ENCODE measurements at places on chromosomes 16 and 17. TPM values are rescaled to one million over a fixed set of nuclear protein-coding genes. Genes with fewer than 3 reads are reported as not detected.
A peak's percentile ranks its signal among the peaks of the same experiment; 100 is the strongest.

The THOC6 gene
- total RNA-seq, result 35.2 TPM

DNA sequence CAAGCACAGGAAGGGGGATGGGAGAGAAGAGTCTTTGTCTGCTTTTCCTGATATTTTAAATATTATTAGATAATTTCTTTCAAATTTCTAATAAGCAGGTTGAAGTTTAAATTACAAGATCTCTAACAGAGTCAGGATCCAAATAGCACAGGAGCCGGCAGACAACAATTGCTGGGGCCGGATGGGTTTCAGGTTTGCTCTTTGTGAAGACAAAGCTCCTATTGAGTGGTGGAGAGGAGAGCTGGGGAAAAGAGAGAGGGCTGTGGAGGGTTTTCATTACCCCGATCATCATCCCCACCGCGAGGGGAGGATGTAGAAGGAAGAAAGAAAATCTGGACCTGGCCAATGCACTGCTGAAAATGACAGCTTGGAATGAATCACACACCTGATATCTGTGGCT, 197.3 kb downstream of the SOX9 start:
- DNase-seq, result no peak

GRCh38 chr17:57478478-57479250, 222.3 kb downstream of the MSI2 start:
- no peak for DNase-seq

The PRAC1 gene
- total RNA-seq, result not detected

GRCh38 chr17:78878871-78879527, 24.0 kb downstream of the CEP295NL start:
- no peak for DNase-seq

- no peak for DNase-seq
Measured at GRCh38 chr17:47273245-47273644, 19.6 kb downstream of the ITGB3 start.

DNA sequence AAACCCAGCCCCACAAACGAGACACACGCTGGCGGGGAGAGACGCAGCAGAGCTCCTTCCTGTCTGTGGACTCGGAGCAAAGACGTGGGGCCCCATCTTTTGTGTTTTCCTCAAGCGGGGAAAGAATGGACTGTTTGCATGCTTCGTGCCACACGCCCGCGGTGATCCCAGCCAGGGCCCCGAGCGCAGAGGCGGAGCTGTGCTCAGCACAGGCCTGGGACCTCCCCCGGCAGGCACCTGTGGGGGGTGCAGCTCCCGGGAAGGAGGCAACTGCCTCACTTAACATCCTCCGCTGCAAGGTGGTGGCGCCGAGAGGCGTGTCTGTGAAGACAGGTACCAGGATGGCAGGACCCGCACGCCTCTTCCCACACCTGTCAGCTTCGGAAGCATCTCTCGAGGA, 19.1 kb downstream of the TRARG1 start:
- no peak for DNase-seq

DNA sequence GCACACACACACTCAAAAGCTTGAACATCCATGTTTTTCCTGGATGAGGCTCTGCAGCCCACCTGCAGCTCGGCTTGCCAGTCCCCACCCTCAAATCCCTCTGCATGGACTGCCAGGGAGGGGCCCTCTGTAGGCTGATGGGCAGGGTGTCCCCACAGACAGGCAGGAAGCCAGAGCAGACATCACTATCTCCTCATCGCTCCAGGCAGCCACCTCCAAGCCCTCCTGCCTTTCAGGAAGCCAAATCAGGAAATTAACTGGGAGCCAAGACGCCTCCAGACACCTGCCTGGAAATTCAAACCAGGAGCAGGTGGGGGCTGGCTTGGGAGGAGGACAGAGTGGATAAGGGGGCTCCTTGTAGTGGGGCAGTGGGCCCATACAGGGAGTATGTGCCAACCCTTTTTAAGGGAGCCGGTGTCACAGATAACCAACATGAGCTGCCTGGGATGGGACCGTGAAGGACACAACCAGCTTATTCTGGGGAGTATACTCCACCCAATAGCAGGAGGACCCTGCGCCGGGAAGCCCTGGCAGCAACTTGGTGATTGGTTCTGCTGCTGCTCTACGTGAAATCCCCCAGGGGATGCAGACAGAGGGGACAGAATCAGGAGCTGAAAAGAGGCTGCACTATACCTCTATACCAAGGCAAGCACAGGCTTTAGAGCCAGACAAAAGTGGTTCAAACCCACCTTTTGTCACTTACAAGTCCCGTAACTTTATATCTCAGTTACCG, 139.1 kb downstream of the CCT6B start:
- no peak for DNase-seq

DNA sequence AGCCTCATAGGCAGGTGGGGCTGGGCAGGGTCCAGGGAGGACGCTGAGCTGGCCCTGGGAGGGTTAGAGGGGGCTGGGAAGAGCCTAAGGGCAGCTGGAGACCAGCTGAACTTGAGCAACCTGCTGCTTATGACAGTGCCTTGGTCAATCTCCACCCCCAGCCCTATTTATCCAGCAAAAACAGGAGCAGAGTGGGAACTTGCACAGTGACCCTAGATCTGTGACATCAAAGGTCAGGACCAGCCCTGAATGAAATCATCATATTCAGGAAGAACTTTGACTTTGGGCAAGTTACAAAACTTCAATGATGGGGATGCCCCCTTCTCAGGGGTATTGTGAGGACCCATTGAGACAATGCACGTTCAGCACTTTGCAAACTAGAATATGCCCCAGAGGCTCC, 9.4 kb downstream of the CD300LF start:
- DNase-seq, result no peak

DNA sequence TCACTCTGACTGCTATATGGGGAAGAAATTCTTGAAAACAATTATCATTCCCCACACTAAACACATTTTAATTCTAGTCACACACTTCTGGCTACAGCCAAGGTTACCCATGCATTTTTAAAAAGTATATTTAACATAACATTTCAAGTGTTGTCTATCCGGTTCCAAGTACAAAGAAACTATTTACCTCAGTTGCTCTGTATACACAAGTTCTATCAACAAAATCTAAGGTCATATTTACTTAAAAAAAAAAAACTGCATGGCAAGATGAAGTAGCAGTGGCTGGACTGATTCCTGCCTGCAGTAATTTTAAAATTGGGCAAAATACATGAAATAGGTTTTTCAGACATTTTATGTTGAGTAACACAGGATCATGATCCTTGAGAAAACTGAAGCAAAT, 155.9 kb upstream of the TOM1L1 start:
- DNase-seq, result no peak

The KIF2B gene
- not detected for total RNA-seq

GRCh38 chr16:12089492-12090150, 113.1 kb downstream of the SNX29 start:
- no peak for DNase-seq

The ADAP2 gene
- total RNA-seq, result 1.3 TPM

- DNase-seq, result no peak
Measured at GRCh38 chr16:56848029-56848936, 16.7 kb upstream of the SLC12A3 start.

The RAMP2 gene
- total RNA-seq, result 0.74 TPM

GRCh38 chr16:23836404-23837311, 875 bp downstream of the PRKCB start:
- no peak for DNase-seq

GRCh38 chr17:63611354-63611753, 10.7 kb downstream of the TACO1 start:
- no peak for DNase-seq

The DOC2A gene
- 1.1 TPM for total RNA-seq

DNA sequence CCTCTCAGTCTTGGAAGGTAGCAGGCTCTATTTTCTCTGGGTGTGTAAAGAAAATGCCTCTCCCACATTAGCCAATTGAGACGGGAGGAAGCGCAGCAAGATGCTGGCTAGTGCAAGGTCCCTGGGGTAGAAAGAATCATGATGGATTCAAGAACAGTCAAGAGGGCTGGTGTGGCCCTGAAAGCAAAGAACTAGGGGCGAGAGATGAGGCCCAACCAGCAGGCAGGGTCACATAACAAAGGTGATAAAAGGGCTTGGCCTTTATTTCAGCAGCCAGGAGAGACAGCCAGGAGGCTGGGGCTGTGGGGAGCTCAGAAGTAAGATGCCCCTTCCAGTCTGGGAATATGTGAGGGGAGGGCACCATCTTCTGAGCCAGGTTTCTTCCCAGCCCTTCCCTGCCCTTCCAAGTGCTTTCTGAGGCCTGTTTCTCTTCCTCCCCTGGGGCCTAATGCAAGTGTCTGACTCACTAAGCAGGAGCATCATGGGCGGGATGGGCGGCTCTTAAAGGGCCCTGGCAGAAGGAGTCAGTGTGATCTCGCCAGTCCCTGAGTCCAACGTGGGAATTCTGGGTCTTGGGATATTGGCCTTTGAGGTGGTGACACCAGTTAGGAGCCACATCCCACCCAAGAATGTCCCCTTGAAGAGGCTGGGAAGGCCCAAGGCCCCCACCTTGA, 3.9 kb upstream of the NLRC5 start:
- peak; percentile 88 for DNase-seq

DNA sequence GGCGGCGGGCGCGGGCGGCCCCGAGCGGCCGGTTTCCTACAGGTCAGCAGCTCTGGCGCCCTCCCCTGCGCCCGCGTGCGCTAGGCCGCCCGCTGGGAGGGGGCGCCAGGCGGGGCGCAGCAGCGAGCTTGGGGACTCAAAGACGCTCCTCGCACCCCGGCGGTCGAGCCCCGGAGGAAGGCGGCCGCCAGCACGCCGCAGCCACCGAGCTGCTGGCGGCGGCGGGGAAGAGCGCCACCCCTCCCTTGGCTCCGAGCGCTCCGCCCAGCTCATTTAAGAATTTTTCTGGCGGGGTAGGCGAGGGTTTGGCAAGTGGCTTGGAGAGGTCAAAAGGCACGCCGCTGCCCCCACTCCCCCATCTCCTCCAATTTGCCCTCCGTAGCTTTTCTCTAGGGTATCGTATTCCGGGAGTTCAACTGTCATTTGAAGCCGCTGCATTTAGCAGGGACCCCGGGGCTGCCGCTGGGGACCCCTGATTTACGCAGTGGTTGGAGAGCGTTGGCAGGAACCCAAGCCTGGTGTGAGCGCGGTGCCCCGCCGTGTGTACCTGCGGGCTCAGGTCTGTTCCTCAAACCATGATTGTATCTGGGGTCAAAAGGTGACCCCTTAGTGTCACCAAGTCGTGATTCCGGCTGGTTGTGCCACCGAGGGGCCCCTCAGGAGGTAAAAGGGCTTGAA, 59.5 kb upstream of the GSE1 start:
- DNase-seq, result no peak

GRCh38 chr17:12445331-12445730, 220.4 kb upstream of the MYOCD start:
- DNase-seq, result no peak

DNA sequence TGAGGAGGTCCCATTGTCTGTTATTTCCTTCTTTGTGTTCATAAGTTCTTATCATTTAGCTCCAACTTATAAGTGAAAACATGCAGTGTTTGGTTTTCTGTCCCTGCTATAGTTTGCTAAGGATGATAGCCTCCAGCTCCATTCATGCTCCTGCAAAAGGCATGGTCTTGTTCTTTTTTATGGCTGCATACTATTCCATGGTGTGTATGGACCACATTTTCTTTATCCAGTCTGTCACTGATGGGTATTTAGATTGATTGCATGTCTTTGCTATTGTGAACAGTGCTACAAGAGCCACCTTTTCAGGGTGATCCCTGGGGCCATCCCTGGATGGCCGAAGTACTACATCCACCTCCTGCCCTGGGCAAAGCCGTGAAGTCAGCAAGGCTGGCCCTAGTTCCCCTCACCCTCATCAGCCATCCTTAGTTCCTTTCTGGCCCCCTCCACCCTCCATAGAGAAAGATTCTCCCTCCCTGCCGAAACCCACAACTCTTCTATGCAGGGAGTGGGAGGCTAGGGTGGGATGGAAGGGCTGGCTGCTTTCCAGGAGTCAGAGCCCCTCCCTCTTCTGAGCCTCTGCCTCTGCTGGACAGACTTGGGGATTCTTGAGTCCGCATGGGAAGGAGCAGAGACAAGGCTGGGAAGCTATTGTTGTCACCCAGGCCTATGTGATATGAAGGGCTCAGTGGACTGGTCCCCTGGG, 8.3 kb downstream of the MT1X start:
- DNase-seq, result no peak

DNA sequence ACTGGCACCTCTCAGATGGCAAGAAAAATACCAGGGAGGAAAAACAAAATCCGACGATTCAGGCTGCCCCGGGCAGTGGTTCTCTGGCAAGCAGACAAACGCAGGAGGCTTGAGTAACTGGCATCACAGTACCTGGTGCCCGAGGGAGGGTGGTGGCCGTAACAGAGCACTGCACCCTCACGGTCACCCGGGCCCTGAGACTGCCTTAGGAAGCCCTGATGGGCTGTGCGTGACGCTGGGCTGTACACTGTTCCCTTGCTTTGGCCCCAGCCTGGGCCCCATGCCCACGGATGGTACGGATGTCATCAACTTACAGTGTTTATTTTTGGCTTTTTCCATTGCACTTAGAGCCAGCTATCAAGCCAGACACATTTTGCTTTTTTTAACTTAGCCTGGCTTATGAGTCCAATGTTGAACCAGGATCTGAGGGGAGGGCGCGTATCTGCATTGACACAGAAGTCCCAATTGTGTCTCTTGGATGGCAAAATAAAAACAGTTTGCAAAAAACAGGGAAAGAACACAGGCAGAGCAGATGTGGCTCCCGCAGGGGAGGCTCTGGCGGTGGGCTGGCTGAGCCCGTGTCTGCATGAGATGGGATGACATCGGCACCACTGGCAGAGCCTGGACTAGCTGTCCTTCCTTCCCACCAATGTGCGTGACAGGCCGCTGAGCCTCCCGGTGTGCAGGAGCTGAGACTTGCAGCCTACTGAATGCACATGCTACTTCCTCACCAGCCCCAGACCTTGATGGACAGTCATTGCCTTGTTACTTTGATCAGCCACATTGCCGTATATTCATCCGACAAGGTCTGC, 287.7 kb downstream of the FOXL1 start:
- no peak for DNase-seq

GRCh38 chr17:78176548-78177025, 8.2 kb downstream of the SYNGR2 start:
- DNase-seq, result peak; percentile 56

The EIF5A gene
- 733 TPM for total RNA-seq

GRCh38 chr16:212999-213398, 16.2 kb downstream of the LUC7L start:
- DNase-seq, result no peak

- no peak for DNase-seq
Measured at GRCh38 chr17:77738751-77739531, 219.6 kb upstream of the TNRC6C start.

- no peak for DNase-seq
Measured at GRCh38 chr16:21214086-21214485, 2.7 kb upstream of the ZP2 start.

- peak; percentile 18 for DNase-seq
Measured at GRCh38 chr16:56743840-56744239, 13.9 kb downstream of the NUP93 start.

DNA sequence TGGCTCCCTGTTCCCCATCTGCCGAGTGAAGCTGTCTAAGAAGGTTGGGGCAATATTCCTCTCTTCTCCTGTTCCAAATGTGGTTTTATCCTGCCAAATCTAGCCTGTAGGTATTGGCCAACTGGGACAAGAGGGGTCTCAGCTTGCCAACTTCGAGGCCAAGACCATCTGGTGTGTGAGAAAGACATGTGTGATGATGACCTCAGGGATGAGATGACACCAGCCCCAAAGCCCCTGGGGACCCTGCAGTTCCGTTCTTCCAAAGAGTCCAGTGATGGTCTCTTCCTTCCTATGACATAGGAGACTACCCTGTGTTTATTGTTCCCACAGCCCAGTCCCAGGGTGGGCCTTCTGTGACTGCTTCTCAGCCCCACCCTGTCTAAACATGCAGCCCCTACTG, 34.8 kb upstream of the ADAMTS18 start:
- no peak for DNase-seq

The HGS gene
- total RNA-seq, result 57.5 TPM

The KCNJ2 gene
- 4.3 TPM for total RNA-seq

The ST6GALNAC1 gene
- not detected for total RNA-seq

The CDRT15L2 gene
- not detected for total RNA-seq

All from NCI-H460 (cell line).